Glutamatergic neuron (in vitro differentiated cells): ENCODE measurements at places on chromosomes 3 and 15.
A peak's percentile ranks its signal among the peaks of the same experiment; 100 is the strongest.

GRCh38 chr3:181956122-181956521 lies 244.4 kb downstream of the SOX2 start:
- H3K27me3 ChIP-seq = no peaks in the 10 kb centered on the region
- H3K4me1 ChIP-seq = no peaks in the 10 kb centered on the region
- no peak overlapping the region for H3K4me3 ChIP-seq
- no peaks in the 10 kb centered on the region for H3K36me3 ChIP-seq
- DNase-seq = no peak

DNA sequence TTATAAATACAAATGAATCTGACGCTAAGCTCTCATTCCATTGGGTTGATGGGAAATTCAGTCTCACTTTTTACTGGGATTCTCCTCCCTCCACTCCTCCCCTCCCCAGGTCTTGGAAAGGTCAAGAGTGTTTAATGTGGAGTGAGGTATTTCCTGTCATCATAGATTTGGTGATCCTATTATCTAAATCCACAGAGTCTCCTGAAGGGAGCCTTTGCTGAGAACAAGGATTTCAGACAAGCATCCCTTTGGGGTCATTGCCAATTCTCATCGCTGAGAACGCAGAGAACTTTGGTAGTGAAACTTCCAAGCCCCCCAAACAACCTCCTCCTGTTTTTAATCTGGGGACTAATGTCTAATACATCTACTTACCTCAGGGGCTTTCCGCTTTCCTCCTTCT lies 297.9 kb downstream of the OTOL1 start:
- no peaks in the 10 kb centered on the region for H3K27me3 ChIP-seq
- H3K27ac ChIP-seq = no peak overlapping the region
- H3K36me3 ChIP-seq = no peaks in the 10 kb centered on the region
- no peak for DNase-seq
- H3K4me1 ChIP-seq = no peaks in the 10 kb centered on the region

GRCh38 chr3:32586356-32586755 lies 15.7 kb upstream of the DYNC1LI1 start:
- H3K27me3 ChIP-seq = peaks cover 3% of the 10 kb centered on the region
- H3K4me3 ChIP-seq = peak overlapping the region; percentile 48
- peak; percentile 44 for DNase-seq
- H3K36me3 ChIP-seq = no peaks in the 10 kb centered on the region
- peak overlapping the region; percentile 90 for H3K27ac ChIP-seq

GRCh38 chr15:61084944-61085367 lies 144.1 kb downstream of the RORA start:
- H3K27me3 ChIP-seq = peaks cover 5% of the 10 kb centered on the region
- no peaks in the 10 kb centered on the region for H3K36me3 ChIP-seq
- H3K4me1 ChIP-seq = peaks cover 22% of the 10 kb centered on the region
- no peak overlapping the region for H3K4me3 ChIP-seq

DNA sequence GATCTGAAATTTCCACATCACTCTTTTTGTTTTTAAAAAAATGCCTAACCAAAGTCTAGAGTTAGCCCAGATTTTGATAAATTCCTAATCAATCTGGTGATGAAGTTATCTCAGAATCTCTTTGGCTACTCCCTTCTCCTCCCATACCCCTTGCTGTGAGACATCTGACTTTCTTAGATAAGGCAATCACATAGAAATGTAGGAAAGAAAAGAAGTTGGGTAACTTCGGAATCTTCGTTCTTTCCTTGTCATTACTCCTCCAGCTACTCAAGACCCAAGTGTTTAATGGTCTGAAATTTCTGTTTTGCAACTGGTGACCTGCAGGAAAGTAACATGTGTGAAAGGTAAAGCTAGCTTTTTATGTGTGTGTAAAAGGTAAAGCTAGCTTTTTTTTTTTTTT lies 37.8 kb downstream of the MYL3 start:
- no peak for DNase-seq
- H3K4me3 ChIP-seq = no peak overlapping the region

DNA sequence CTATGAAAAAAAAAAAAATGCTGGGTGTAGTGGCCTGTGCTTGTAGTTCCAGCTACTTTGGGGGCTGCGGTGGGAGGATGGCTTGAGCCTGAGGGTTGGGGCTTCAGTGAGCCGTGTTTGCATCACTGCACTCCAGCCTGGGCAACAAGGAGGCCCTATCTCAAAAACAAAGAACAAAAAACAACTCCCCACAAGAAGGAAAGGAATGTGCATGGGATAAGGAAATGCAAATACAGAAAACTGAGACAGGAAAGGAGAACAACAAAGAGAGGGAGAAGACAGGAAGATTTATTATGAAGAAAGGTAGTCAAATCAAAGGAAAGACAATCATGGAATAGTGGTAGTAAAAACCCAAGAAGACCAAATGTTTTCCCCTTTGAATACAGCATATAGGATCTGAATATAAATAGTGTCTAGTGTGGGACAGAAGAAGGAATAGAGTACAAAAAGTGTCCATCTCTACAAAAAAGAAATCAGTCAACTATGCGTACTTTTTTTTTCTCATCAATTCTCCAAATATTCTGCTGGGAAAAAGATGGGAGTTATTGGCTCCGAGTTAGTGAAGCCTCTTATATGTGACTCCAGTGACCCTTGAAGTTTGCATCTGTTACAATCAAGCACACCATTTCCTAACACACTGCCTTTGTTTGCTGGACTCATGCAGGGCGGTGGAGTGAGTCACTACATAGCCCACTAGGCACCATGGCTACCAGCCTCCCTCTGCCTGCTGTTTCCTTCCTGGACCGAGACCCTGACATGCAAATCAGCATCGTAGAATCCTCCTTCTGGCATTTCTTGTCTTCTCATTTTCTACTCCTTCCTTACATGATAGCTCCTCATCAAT lies 101.2 kb upstream of the PTX3 start:
- no peaks in the 10 kb centered on the region for H3K36me3 ChIP-seq
- DNase-seq = no peak
- no peak overlapping the region for H3K4me3 ChIP-seq
- no peak overlapping the region for H3K27ac ChIP-seq
- H3K27me3 ChIP-seq = peaks cover 4% of the 10 kb centered on the region

GRCh38 chr3:169179722-169180121 lies 483.8 kb downstream of the MECOM start:
- H3K4me1 ChIP-seq = no peaks in the 10 kb centered on the region
- DNase-seq = no peak
- H3K36me3 ChIP-seq = no peaks in the 10 kb centered on the region
- H3K27ac ChIP-seq = no peak overlapping the region
- H3K27me3 ChIP-seq = no peaks in the 10 kb centered on the region

GRCh38 chr3:171516765-171517164 lies 56.6 kb upstream of the TNIK start:
- no peak for DNase-seq
- no peaks in the 10 kb centered on the region for H3K36me3 ChIP-seq
- H3K27ac ChIP-seq = no peak overlapping the region
- no peaks in the 10 kb centered on the region for H3K4me1 ChIP-seq
- peaks cover 2% of the 10 kb centered on the region for H3K27me3 ChIP-seq

GRCh38 chr3:194828116-194828515 lies 142.4 kb downstream of the FAM43A start:
- no peaks in the 10 kb centered on the region for H3K36me3 ChIP-seq
- H3K27ac ChIP-seq = no peak overlapping the region
- DNase-seq = no peak
- H3K4me3 ChIP-seq = no peak overlapping the region
- peaks cover 4% of the 10 kb centered on the region for H3K4me1 ChIP-seq
- peaks cover 10% of the 10 kb centered on the region for H3K27me3 ChIP-seq

DNA sequence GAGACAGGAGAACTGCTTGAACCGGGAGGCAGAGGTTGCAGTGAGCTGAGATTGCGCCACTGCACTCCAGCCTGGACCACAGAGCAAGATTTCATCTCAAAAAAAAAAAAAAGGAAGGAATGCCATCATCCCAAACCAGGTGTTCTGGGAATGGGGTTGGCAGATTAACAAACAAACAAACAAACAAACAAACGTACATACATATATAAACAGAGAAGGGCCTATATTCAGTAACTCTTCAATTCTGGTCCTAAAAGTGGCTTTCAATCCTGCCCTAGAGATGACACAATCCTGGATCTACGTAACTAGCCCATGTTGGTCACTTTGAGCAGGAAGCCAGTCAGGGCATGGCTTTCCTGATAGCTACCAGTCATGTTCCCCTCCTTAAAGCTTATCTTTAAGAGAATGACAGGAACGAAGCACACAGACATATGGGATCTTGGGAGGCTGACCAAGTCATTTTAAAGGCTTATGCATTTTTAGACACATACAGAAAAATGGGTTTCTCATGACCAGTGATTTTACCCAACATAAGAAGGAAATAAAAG lies 29.9 kb upstream of the RAB11A start:
- no peaks in the 10 kb centered on the region for H3K27me3 ChIP-seq
- H3K27ac ChIP-seq = no peak overlapping the region
- no peaks in the 10 kb centered on the region for H3K36me3 ChIP-seq
- no peak for DNase-seq
- no peaks in the 10 kb centered on the region for H3K4me1 ChIP-seq
- no peak overlapping the region for H3K4me3 ChIP-seq

- no peaks in the 10 kb centered on the region for H3K36me3 ChIP-seq
- H3K4me3 ChIP-seq = no peak overlapping the region
- peaks cover 1% of the 10 kb centered on the region for H3K27me3 ChIP-seq
- no peak for DNase-seq
Measured at GRCh38 chr15:23758891-23759290, 71.8 kb upstream of the NDN start.

DNA sequence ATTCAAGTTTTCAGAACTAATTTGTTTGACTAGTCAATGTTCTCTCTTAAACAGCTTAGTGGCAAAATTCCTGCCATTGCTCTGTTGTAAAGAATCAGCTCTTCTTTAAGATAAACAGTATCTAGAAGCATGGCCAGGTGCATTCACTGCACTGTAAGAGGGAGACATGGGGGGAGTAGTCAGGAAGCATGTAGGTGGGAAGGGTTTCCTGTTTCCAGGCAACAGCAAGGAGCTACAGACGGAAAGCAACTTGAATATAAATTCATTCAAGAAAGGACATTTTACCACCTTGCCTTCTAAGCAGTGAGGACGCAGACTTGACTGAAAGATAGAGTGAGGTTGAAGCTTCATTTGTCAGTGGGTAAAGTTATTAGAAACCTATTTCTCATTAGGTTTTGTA lies 55.3 kb downstream of the BBX start:
- H3K4me1 ChIP-seq = peaks cover 25% of the 10 kb centered on the region
- H3K27ac ChIP-seq = no peak overlapping the region
- H3K36me3 ChIP-seq = no peaks in the 10 kb centered on the region
- no peak for DNase-seq

DNA sequence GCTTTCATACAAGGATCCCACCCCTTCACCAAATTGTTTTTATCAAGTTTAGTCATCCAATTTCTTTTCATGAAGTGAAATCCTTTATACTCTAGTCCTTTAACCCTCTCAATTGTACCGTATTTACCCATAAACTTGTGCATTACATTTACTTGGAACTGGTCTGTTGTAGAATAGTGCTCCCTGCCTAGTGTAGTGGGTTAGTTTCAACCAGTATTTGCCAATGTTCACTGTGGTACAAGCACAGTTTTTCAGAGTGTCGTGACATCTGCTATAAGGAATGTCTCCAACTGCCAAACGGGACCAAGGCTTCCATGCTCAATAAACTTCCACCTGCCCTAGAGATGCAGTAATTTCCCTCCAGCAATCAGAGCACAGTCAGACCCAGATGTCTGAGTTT lies 211.9 kb downstream of the KCNAB1 start:
- H3K4me1 ChIP-seq = peaks cover 3% of the 10 kb centered on the region
- H3K27me3 ChIP-seq = peaks cover 3% of the 10 kb centered on the region
- H3K4me3 ChIP-seq = no peak overlapping the region
- no peaks in the 10 kb centered on the region for H3K36me3 ChIP-seq
- H3K27ac ChIP-seq = no peak overlapping the region

DNA sequence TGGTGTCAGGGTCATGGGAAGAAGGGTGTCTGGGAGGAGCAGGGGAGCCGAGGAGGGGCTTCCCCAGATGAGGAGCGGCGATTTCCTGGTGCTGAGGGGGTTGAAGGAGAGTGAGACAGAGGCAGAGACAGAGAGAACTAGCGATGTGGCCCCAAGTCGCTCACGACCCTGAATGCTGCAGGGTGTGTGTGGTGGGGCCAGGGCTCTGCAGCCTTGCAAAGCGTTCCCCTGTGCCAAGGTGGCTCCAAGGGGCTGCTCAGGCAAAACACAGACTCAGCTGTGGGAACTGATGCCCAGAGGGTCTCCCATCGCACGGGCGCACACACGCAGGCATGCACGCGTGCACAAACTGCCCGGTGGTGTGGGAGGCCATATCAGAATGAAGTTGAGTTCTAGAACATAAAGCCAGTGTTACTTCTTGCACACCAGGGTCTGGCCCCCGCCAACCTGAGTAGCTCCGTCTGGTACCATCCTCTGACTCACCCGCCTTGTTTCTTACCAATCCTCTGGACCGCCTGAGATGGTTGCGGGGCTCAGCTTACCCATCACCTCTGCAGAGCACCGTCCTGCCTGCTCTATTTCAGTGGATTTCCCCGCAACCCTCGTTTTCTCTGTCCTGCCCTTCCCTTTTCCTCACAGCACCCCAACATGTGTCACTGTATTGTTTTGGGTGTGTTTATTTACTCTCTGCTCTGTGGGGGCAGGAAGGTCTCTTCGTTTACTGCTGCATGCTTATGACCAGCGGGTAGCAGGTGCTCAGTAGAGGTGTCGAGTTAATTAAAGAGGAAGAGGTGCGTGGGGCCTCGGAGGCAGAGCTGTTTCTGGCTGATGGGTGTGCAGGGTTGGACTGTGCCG lies 4.5 kb downstream of the MELTF start:
- DNase-seq = no peak
- no peaks in the 10 kb centered on the region for H3K36me3 ChIP-seq
- peaks cover 25% of the 10 kb centered on the region for H3K27me3 ChIP-seq
- peaks cover 40% of the 10 kb centered on the region for H3K4me1 ChIP-seq
- H3K4me3 ChIP-seq = peak overlapping the region; percentile 78
- peak overlapping the region; percentile 59 for H3K27ac ChIP-seq

- no peak overlapping the region for H3K27ac ChIP-seq
- no peaks in the 10 kb centered on the region for H3K27me3 ChIP-seq
- H3K4me3 ChIP-seq = no peak overlapping the region
- no peaks in the 10 kb centered on the region for H3K4me1 ChIP-seq
- no peak for DNase-seq
Measured at GRCh38 chr15:48049736-48050135, 71.1 kb upstream of the SLC24A5 start.

DNA sequence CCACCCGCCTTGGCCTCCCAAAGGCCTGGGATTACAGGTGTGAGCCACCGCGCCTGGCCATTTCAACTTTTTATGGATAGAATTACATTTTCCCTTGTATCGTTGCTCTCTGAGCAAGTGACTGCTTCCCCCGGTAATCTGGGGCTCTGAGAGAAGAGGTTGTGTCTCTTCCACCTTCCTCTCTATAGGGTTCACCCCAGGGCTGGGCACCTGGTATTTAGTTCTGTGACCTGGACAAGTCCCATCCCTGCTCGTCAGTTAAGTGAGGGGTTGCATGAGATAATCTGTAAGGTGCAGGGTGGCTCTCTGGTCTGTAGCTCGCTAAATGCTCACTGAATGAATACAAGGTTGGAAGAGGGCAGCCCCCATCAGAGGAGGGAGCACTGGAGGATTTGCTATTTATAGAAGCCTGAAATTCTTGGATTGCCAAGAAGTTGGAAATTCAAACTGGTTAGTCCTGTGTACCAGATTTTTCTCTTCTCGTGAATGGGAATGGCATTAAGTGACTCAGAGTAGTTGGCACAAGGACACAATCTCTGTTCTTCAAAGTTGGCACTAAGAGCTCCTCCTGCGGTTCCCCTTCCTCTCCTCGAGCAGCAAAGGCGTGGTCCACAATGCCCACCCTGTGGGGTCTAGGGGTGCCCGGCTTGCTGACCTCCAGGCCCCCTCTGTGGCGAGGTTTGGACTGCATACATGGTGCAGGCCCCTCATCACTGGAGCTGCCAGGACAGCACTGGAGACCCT lies 68.1 kb upstream of the DLG1 start:
- peaks cover 11% of the 10 kb centered on the region for H3K4me1 ChIP-seq
- no peak overlapping the region for H3K4me3 ChIP-seq
- peaks cover 7% of the 10 kb centered on the region for H3K27me3 ChIP-seq

GRCh38 chr3:1056744-1057143 lies 36.1 kb upstream of the CNTN6 start:
- peaks cover 1% of the 10 kb centered on the region for H3K27me3 ChIP-seq
- no peak overlapping the region for H3K4me3 ChIP-seq
- H3K36me3 ChIP-seq = no peaks in the 10 kb centered on the region
